ENCODE measurements at places on chromosomes 13 and 19. TPM values are rescaled to one million over a fixed set of nuclear protein-coding genes. Genes with fewer than 3 reads are reported as not detected.

DNA sequence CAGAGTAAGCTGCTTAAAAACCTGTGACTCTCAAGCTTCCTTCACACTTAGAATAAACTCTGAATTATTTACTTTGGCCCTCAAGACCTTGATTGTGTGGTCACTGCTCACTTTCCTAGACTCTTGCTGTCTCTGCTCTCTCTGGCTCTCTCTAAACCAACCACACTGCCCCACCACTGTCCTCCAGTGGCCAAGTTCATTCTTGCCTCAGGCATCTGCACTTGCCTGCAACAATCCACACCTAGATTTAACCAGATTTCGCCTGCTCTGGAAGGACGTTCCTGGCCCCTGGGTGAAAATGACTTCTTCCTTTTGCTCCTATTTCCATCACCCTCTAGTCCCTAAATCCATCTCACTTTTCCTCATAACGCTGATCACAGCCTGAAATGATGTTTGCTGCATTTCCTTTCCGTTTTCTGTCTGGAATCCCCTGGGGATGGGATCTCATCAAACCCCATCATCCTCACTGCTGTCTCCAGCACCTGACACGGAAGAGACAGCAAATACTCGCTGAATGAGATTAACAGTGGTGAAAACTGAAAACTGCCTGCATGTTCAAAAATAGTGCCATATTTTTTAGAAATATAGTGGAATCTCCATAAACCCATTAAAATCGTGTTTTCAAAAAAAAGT, 232.6 kb downstream of the UQCRFS1 start:
- no peak for DNase-seq

- DNase-seq, result no peak
These were observed 42.7 kb downstream of the ADPRHL1 start for GRCh38 chr13:113410472-113411201.

- peak; percentile 98 for DNase-seq
These were observed at the start of gene NOP53 for GRCh38 chr19:47745010-47745901. Gene NOP53 (plus strand): TSS chr19:47745546. CDS start chr19:47745560, 14 bp downstream.

DNA sequence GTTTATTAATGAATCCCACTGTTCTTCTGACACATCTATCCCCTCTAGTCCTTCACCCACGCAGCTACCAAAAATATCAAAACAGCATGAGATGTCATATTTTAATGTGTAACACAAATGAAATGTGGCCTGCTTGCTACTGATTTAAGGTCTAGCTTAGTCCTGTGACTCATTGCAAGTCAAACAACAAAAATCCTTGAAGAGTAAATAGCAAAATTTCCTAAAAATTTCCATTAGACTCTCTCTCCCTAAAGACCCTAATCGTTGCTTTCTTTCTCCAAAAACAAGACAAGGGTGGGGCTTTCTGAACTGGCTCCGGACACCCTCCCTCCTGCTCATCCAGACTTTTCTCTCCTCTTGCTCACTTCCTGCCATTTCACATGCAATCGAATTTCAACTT, 99.9 kb upstream of the IPO5 start:
- no peak for DNase-seq

- no peak for DNase-seq
These were observed 207.5 kb downstream of the KCNRG start for GRCh38 chr13:50222569-50223332.

GRCh38 chr13:90552702-90553101, 794.8 kb upstream of the MIR17HG start:
- no peak for DNase-seq

GRCh38 chr19:4052993-4053422, 13.7 kb downstream of the ZBTB7A start:
- DNase-seq, result no peak

GRCh38 chr19:52234406-52234805, 35.0 kb upstream of the ZNF766 start:
- DNase-seq, result no peak

GRCh38 chr19:31617010-31617585, 267.9 kb upstream of the TSHZ3 start:
- DNase-seq, result no peak

- no peak for DNase-seq
These were observed 401.7 kb downstream of the IRS2 start for GRCh38 chr13:109384491-109385241.

DNA sequence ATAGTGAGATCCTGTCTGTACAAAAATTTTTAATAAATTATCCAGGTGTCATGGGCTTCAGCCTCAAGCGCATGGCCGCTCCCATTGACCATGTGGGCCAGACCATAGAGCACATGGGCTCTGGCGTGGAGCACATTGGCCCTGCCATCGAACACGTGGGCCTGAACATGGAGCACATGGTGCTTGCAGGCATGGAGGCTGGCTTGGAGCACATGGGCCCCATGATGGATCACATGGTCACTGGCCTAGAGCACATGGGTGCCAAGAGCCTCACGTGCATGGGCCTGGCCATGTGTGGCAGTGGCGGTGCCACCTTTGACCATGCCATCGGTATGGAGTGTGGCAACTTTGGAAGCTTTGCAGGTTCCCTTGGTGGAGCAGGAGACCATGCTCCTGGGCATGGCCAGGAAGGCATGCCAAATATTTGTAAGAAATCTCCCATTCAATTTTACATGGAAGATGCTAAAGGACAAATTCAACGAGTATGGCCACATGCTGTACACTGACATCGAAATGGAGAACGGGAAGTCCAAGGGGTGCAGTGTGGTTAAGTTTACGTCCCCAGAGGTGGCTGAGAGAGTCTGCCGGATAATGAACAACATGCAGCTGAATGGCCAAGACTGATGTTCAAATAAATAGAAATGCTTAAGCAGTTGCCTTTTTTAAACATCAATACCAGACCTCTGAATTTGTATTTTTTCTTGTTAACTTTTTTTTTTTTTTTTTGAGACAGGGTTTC, 21.3 kb upstream of the SLC1A5 start:
- DNase-seq, result no peak

GRCh38 chr13:109610517-109610916, 175.9 kb downstream of the IRS2 start:
- no peak for DNase-seq

DNA sequence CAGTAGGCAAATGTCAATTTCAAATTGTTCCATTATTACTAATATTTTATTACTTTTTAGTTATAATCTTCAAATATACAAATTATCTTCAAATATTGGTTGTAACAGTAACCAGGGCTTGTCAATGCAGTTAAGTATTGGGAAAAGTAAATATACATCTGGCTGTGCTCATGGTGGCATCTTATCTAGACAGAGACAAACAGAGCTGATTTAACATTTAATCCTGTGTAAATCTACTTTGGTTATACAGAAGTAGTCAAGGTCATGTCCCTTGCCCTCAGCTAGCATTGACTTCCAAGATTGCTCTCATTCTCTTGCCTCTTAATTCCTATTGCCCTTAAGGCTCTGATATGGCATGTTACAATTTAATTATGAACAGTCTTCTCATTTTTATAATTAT, 98.4 kb upstream of the KLHL1 start:
- no peak for DNase-seq

DNA sequence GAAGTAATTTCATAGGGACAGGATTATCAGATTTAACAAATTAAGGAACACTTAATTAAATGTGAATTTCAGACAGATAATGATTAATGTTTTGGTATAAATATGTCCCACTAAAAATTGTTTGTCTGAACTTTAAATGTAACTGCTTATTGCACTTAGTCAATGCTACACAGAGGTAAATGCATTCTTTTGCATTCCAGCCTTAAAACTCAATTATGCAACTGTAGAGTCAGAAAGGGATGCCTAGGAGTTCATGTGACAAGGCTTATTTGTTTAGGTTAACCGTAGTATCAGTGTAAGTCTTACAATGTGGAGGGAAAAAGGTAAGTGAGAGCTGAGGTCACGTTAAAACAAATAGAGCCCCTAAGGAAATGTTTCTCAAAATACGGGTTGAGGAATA, 347.2 kb upstream of the ARGLU1 start:
- DNase-seq, result no peak

- no peak for DNase-seq
These were observed 16.6 kb upstream of the SHKBP1 start for GRCh38 chr19:40560092-40560507.

GRCh38 chr19:16778796-16779411, 50.3 kb upstream of the SIN3B start:
- DNase-seq, result peak; percentile 59

- no peak for DNase-seq
These were observed 6.2 kb downstream of the ZNF763 start for GRCh38 chr19:11971041-11971440.

- no peak for DNase-seq
These were observed 487.9 kb downstream of the DCT start for GRCh38 chr13:93991569-93991968.

- peak; percentile 70 for DNase-seq
These were observed 19.2 kb upstream of the LPAR6 start for GRCh38 chr13:48431987-48432615.

DNA sequence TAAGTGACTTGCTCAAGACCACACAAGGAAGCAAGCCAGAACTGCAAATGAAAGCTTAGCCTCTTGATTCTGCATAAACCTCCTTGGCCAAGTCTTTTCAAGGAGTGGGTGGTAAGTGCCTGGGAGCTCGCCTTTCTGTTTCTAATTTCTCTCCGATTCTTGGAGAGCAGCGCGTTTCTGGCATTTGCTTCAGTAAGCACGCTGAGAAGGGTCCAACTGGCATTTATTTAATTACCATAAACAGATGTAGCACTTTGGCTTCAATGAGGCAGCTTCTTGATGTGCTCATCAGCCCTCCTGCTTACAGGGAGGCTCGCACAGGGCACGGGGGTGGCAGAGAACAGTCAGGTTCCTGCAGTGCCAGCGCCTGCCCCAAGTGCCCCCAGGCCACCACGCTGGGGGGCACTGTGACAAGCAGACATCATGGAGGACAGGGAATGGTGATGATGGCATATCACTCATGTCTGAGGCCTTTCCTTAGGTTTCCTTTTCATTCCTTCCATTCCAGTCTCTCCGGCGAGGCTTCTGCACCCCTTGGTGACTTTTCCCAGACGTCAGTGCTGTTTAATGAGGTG, 13.3 kb downstream of the SIAH3 start:
- no peak for DNase-seq

- DNase-seq, result no peak
These were observed 273.8 kb downstream of the LIG4 start for GRCh38 chr13:107941345-107942029.

DNA sequence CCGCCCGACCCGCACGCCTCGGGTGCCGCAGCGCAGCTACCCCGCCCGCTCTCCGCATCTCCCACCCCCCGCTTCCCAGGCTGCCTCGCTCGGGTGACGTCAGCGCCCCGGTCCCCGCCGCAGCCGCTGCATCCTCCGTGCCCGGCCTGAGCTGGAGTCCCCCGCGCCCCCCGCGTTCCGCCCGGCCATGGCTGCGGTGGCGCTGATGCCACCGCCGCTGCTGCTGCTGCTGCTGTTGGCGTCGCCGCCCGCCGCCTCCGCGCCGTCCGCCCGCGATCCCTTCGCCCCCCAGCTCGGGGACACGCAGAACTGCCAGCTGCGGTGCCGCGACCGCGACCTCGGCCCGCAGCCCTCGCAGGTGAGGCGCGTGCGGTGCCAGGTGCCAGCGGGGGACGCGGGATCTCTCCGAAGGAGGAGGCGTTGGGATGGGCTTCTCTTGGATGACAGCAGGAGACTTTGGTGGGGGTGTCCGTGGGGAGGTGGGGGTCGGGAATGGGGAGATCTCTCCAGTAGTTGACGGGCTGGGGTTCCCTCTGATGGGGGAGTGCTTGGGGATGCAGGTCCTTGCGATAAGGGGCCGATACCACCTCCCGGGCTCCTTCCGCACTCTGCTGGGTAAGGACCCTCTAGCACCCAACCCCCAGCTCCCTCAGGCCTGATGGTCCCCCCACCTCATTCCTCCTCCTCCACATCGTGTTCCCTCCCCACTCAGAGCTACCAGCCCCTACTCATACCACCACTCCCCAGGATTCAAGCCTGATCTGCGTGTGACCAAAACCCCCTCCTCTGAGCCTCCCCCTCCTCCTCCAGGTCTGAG, at the start of gene TMEM59L:
TSS of gene TMEM59L (plus strand) at position 99 of the 817 bp plus-strand sequence. CDS start at position 188, 89 bp downstream.
- DNase-seq, result no peak

DNA sequence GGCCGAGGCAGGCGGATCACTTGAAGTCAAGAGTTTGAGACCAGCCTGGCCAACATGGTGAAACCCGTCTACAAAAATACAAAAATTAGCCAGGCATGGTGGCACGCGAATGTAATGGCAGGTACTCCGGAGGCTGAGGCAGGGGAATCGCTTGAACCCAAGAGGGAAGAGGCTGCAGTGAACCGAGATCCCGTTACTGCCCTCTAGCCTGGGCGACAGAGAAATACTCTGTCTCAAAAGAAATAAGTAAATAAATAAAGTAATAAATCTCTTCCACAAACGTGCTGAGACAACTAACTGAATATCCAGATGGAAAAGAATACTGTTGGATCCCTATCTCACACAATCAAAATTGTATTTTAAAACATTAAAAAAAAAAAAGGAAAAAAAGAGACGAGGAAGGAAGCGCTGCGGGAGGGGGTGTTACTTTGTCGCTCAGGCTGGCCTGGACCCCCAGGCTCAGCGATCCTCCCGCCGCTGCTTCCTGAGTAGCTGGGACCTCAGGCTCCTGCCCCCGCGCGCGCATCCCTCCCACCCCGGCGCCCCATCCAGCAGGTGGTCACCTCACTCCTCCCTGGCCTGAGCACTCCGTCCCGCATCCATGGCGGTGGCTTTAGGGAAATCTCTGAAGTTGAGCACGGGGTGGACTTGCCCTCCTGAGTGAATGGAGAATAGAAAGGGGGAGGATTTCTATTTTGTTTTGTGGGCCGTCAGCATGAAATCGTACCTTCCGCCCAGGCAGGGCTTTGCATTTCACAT, 628 bp upstream of the ZNF813 start:
- peak; percentile 12 for DNase-seq

GRCh38 chr19:5908773-5909442, 4.2 kb downstream of the VMAC start:
- no peak for DNase-seq

ZNF560 gene
- 0.06 TPM for polyA plus RNA-seq

LMTK3 gene
- polyA plus RNA-seq, result 0.05 TPM

GARIN5A gene
- 0.76 TPM for polyA plus RNA-seq

ATP8A2 gene
- polyA plus RNA-seq, result 0.11 TPM

ADAMTSL5 gene
- 0.07 TPM for polyA plus RNA-seq

LILRA1 gene
- not detected for polyA plus RNA-seq

SLC10A2 gene
- not detected for polyA plus RNA-seq

SIAH3 gene
- polyA plus RNA-seq, result 0.02 TPM

PCDH17 gene
- polyA plus RNA-seq, result 2.1 TPM
